Activated CD8-positive, alpha-beta T cell treated with anti-CD3 and anti-CD28 coated beads for 36 hours (primary cell): ENCODE measurements at places on chromosomes 1 and 21. TPM values are rescaled to one million over a fixed set of nuclear protein-coding genes. Genes with fewer than 3 reads are reported as not detected.

- peak; percentile 81 for DNase-seq
These were observed 105.3 kb upstream of the SERBP1 start for GRCh38 chr1:67535474-67535873.

DISC1 gene
- total RNA-seq = 5.0 TPM

SYNJ1 gene
- total RNA-seq = 10.9 TPM

- no peak for DNase-seq
These were observed 58.5 kb upstream of the RUNX3 start for GRCh38 chr1:24988558-24988912.

DNA sequence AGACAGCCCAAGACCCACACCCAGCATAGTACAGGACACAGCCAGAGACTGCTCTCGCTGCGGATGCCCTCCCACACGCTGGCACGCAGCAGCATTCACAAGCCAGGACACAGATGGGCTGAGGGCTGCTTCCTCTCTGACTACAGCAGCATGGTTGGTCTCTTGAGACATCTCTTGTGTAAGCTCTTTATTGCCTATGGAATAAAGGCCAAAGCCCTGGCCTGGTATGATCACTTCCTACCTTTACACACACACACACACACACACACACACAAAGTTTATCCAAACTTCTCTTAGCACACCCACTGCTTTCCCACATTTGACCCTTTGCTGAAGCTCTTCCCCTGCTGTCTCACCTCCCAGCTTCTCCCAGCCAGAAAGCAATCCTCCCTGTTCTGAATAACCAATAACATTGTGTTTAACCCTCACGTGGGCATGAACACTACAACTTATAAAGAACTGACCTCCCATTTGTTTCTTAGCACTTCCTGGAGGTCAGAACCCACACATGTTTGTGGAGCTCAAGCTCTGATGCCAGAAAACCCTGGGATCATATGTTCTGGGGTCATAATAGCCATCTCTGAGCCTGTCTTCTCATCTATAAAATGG is 1.2 kb upstream of the LUZP1 start:
- DNase-seq = peak; percentile 60

- no peak for DNase-seq
These were observed 415.0 kb downstream of the DPYD start for GRCh38 chr1:97505816-97506215.

DMBX1 gene
- total RNA-seq = 0.09 TPM

TRIM17 gene
- 1.9 TPM for total RNA-seq

- no peak for DNase-seq
These were observed 20.2 kb upstream of the S1PR1 start for GRCh38 chr1:101216623-101217022.

DNA sequence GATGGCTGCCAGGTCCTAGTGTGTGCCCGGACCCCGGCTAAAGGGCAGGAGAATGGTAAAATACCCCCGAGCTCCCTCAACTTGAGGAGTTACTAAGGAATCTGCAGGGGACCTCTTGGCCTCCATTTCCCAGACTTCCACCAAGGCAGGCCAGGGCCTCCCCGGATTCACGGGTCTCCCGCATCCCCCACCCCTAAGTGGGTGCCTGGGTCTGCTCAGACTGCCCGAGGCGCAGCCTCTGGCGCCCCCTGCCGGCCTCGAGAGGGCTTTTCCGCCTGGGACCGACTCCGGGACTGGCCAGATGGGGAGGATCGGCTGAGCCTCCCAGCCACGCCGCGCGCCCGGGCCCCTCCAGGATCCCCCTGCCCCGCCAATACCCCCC is 1.7 kb downstream of the PLEKHG5 start:
- DNase-seq = peak; percentile 82

- no peak for DNase-seq
These were observed 648 bp upstream of the DR1 start for GRCh38 chr1:93344886-93345632.

- no peak for DNase-seq
These were observed 176.8 kb downstream of the ATP6V1G3 start for GRCh38 chr1:198363625-198364151.

DNA sequence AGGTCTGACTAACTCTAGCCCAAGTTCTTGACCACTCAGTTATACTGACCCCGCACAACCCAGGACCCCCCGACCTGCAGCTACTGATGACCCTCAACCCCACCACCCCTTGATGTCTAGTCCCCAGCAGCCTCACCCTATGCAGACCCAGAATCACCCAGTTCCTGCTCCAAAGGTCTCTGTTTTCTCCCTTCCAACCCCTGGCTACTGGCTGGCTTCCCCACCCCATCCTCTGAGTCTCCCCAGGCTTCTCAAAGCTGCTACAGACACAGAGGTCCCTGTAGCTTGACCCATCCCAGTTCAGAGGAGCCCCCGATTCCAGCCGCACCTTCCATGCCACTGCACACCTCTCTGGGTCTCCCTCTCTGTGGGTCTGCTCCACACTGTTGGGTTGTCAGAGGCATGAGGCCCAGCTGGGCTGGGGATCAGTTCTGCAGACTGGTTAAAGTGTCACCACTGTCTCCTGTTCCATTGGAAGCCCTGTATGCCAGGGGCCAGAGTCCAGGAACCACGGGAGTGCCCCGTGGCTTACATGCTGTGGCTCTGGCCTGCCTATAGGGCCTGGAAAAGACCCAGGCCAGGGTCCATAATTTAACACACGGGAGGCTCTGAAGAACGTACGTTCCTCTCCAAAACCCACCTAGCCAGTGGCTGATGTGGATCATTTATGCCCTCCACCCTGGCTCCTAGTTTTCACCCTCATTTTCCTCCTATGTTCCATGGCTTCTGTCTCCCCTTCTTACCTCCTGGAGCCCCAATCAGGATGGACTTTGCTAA is 497 bp downstream of the PKLR start:
- DNase-seq = no peak

MASP2 gene
- total RNA-seq = not detected

TMEM61 gene
- not detected for total RNA-seq

DNA sequence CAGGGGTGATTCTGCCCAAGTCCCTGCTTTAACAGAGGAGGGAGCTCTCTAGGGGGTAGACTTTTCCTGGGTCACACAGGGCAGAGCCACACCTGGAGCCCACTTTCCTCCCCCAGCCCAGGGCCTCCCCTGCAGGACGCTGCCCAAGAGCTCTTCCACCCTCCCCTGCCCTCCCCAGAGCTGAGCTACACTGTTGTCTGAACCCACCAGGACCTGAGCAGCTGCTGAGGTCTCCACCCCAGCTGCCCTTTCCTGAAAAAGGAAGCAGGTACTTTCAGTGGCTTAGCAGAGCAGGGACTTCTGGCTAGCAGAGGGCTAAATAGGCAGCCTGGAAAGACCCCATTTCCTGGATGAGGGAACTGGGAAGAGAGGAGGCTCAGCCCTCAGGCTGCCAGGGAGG is 169.3 kb upstream of the ETV3 start:
- DNase-seq = no peak

OXCT2 gene
- 2.7 TPM for total RNA-seq

LCE3A gene
- total RNA-seq = not detected

DNA sequence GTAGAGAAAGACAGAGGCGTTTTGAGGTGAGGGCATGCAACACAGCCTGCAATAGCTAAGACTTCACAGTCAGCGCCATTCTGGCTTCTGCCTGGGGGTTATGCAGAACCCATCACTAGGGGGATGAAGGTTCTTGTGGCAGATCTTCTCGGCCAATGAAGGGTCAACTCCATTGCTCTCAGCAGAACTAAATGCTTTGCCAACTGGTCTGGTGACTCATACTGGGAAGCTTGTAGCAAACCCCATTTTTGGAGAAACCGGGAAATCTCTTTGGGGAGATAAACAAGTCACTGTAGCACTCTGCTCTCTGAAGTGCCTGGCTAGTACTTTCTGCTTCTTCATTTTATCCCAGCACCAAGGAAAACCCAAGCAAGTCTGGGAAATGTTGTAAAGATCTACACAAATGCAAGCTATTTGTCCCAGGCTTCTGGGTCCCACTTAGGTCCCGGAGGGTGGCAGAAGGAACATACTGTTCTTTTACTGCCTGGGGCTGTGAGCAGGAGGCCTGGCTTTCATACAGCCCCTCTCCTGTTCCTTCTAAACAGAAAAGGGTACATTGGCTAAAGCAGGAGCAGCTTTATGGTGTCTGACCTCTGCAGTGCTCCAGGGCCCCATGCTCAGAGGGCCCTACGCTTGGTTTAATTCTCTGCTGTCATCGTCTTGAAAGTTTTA is 28.8 kb downstream of the SHISA4 start:
- no peak for DNase-seq

NBPF10 gene
- total RNA-seq = 1.6 TPM

DNA sequence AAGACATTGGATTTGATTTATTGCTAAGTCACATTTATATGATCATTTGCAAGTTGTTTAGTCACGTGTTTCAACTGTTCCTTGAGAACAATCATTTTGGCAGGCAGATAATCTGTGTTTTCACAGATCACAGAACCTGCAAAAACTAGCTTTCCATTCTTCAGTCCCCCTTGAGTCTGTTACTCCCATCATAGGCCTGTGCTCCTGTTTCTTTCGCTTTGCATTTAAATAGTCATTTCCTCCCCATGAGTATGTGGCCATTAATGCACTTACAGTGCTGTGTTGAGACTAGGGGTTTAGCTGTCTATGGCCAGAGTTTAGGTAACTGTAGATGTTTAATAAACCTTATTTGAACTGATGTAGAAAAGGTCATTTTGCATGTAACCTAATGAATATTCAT is 214.5 kb downstream of the PATJ start:
- DNase-seq = no peak

DNA sequence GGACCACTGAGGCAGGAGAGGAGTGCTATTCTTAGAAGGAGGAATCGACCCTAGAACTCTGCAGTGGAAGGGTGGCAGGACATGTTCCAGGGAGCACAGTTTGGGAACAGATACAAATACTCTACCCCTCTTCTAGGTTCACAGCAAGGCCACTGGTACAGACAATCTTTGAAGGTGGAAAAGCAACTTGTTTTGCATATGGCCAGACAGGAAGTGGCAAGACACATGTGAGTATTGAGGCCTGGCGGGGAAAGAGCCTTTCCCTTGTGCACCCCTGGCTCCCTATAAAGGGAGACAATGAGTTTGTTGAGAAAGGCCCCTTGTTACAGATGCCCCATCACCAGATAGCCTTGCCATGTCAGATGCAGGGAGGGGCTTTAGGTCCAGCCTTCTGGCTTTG is 17.8 kb downstream of the KIF2C start:
- DNase-seq = no peak

DNA sequence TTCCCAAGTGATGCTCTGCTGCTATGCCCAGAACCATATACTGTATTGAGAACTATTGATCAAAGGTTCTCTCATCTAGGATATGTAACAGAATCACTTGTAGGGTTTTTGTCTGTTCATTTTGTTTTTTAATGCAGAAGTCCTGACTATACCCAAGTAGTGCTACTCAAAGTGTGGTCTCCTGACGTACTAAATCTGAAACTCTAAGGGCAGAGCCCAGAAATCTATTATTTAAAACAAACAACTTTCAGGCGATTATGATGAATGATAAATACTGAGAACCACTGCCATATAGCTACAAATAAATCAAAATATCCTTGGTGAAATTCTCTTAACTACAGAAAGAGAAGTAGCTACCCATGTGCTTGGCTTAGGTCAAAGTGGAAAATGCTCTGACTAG is 10.1 kb downstream of the ZZZ3 start:
- DNase-seq = no peak

DNA sequence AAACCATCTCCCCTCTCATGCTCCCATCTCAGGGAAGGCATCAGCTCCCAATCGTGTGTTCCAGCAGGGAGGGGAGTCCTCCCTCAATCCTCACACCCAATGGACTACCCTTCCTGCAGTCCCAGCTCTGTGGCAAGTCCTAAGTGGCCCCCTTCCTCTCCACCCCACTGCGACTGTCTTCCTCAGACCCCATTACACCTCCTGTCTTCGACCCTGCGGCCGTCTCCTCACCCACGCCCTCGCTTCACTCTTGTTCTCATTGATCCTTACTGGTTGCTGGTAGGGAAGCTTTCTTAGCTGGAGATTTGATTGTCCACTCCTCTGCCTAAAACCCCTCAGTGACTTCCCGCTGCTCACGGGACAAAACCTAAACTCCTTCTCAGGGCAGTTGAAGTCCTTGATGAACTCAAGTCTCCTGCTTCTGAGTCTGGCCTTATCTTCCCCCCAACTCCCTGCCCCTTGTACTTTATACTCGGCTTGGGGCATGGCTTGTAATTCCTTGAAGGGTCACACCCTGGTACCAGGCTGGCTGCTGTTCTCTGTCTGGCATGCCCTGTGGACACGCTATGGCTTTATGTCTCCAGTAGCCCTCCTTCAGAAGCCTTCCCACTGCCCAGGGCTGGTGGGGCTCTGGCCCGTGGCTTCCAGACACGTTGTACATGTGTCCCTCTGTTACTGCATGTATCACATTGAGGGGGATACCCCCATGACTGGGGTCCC is 2.3 kb upstream of the EPS8L3 start:
- no peak for DNase-seq

CRB1 gene
- total RNA-seq = not detected

DNA sequence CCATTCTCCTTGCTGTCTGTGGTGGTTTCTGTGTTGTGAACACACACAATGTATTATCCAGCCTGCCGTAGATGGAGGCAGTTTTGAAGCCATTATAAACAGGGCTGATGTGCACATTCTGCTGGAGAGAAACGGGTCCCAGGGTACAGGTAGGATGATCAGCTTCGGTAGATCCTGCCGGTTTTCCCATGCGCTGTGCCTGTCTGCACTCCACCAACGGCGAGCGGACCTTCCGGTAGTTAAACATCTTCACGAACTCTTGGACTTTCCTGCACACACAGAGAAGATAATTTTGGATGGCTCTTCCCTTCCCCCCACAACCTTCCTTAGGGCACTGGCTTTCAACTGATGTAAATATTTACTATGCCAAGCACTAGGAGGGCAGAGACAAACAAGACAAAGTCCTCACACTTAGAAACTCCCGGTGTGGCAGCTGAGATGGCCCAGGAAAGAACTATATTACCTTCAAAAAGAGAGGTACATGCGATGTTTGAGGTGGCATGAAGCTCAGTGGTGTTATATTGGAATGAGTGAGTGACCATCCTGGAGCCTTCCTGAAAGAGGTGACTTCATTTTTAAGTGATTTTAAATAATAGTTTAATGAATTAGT is 41.7 kb downstream of the ALPL start:
- no peak for DNase-seq

DNA sequence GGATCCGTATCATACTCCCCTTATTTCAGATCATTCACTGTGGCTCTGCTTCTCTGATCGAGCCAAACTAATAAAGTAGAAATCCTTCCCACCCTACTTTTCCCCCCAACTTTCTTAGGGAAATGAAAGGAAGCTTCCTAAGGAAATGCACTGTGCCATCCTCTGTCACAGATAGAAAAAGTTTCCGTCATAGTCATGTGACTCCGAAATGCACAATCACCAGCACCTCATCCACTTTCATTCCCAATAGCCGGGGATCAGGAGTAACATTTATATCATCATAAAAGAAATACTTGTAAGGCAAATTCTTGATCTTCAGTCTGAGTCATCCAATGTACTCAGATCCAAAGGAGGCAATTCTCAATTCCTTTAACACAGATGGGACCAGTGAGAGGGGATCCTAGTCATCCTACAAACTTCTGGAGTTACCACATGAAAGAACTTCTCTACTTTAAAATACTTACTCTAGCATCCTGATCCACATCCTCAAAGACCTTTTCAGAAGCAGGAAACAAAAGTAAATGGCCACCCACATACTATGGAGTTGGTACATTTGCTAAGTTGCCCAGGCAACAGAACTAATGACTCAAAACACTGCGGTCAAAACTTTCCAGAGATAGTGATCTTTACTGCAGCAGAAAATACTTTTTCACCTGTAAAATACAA is 97.8 kb upstream of the ZC3H11B start:
- no peak for DNase-seq

ADAM30 gene
- total RNA-seq = not detected
